ENCODE measurements at places on chromosomes 3 and 15.

DNA sequence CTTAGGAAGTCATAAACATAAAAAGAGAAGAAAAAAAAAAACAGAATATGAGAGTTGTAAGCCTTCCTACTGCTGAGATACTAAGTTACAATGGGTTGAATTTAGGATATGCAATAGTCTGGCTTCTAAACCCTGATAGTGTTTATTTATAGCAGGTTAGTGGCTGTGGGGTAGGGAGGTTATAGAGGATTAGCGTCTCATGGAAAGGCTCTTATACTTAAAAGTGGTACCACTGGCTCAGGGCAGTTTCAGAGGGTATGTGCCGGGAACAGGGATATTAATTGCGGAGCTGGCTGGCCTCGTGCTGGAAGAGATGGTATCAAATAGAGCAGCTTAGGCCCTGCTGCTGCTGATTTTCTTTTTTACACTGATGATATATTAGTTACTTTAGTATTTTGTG is 60.8 kb downstream of the PFN2 start:
- no peak for DNase-seq

DNA sequence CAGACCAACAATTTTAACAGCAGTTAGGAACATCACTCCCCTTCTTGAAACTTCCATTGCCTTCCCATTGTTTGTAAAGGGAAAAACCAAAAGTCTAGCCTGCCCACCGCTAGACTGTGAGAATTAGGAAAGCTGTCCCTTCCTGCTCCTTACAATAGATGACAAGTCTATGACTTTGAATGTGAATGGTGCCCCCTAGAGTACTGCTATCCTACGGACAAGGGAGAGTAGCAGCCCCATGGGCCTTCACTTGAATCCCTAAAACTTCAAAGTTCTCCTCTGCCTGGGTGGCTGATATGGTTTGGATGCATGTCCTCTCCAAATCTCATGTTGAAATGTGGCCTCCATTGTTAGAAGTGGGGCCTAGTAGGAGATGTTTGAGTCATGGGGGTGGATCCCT is 41.0 kb upstream of the FSIP1 start:
- no peak for DNase-seq

DNA sequence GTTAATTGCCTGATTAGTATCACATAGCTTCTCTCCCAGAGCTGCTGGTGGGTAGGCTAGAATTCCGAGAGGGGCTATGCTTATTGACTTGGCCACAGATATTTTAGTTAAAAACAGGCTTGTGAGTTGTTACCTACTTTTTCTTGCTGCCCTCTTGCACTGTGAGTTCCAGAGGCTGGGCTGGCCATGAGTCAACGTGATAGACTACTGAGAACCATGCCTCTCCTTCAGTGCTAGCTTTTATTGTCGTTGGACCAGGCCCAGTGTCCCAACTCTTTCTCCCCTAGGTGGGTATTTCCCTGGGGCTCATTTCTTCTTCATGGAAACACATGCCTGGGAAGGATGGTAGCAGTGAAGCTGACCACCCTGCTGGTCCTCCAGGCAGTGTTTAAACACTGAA is 20.4 kb upstream of the PCOLCE2 start:
- no peak for DNase-seq

GRCh38 chr3:94234177-94234788 is 171.4 kb downstream of the NSUN3 start:
- DNase-seq, result no peak

DNA sequence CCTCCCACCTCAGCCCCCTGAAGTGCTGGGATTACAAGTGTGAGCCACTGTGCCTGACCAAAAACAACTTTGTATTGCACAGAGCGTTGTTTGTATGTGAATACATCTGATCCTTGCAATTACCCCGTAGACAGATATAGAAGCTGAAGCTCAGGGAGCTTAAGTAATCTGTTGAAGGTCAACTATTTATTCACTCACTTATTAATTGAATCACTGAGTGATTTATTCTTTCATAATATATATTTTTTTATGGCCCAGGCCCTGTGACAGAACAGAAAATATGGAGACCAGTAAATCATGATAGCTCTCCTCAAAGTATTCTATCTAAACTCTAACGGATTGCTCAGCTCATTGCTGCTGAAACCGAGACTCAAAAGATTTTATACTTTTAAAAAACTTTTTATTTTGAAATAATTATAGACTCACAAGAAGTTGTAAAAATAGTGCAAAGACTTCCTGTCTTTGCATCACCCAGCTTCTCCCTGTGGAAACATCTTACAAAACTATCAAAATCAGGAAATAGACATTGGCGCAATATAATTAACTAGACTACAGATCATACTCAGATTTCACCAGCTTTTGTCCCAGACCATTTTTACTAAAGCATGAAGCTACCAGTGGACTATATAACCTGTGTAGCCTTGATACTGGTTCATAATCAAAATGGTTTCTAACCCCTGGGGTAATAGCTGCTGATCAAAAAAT is 466.1 kb downstream of the PDCD6IP start:
- DNase-seq, result no peak

DNA sequence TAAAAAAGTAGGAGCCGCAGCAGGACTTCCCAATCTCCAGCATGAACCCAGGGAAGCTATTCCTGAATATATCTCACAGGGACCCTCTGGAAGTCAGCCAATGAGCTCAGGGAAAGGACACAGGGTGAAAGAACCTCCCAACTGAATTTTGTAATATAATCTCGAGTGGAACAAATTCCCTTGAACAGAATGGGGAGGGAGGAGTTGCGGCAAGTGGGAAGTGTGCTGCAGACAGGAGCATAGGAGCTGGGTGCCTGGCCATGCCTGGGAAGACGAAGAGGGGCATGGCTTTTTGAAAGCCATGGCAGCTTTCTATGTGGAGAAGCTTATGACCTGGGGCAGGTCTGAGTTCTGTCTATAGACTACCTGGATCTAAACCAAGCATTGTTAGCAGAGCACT is 98.4 kb downstream of the CBLB start:
- DNase-seq, result no peak

- no peak for DNase-seq
These were observed 82.8 kb downstream of the SEMA5B start for GRCh38 chr3:122944671-122945161.
